ENCODE measurements at places on chromosomes 1 and 21.
A peak's percentile ranks its signal among the peaks of the same experiment; 100 is the strongest.

DNA sequence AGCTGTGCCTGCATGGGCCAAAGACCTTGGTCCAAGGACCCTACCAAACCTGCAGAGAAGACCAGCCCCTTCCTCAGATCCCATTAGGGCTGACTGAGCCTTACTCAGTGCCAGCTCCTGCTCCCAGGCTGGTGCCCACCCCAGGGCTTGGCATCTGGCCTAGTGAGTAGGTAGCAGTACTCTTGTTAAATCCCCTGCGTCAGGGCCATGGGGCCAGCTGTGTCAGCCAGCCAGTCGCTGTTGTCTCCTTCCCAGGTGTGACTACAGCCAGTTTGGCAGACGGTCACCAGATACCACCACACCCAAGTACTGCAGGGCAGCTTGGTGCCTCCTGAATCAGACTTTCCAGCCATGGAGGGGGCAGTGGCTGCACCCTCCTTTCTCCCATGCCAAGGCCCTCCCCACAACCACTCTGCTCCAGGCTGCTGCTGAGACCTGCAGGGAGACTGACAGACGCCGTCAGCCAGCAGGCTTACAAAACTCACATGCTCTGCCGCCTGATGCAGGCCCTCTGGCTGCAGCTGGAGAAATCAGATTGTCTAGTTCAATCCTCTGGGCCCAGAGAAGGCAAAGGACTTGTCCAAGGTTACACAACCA is 3.0 kb downstream of the TENT5B start:
- peak; percentile 94 for DNase-seq

- no peak for DNase-seq
Observed at GRCh38 chr21:35538386-35538785, 489.3 kb upstream of the RUNX1 start.

- peak; percentile 44 for DNase-seq
Observed at GRCh38 chr1:154221278-154222001, 685 bp downstream of the UBAP2L start.

- no peak for DNase-seq
Observed at GRCh38 chr1:108669679-108670078, 8.8 kb upstream of the HENMT1 start.

DNA sequence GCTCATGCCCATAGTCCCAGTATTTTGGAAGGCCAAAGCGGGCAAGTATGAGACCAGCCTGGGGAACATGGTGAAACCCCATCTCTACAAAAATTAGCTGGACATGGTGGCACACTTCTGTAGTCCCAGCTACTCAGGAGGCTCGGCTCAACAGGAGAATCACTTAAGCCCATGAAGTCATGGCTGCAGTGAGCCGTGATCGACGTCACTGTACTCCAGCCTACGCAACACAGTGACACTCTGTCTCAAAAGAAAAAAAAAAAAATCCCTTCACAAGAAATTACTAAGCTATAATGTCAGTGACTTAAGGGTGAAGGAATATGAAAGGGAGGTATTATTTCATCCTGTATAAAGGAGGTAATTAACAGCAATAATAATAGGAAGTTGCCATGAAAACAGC is 99.8 kb downstream of the ACBD6 start:
- DNase-seq: no peak

DNA sequence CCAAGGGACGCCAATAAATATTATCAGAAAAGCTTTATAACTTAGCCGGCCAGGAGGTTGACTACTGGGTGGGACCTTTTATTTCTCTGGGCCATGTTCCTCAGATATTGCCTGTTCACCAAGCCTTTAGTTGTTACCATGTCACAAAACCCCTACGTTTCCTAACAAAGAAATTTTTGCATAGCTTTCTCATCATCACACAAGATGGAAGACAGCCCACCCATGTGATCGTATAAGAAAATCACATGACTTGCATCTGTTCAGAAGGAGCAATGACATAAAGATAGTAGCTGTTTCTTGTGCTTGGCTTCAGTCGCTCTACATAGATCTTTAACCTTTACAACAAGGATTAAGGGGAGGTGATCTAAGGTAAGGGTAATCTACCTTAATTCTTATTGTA is 88.9 kb upstream of the NGF start:
- DNase-seq: no peak

- DNase-seq: no peak
Observed at GRCh38 chr1:76690766-76691165, 176.5 kb upstream of the ST6GALNAC5 start.

DNA sequence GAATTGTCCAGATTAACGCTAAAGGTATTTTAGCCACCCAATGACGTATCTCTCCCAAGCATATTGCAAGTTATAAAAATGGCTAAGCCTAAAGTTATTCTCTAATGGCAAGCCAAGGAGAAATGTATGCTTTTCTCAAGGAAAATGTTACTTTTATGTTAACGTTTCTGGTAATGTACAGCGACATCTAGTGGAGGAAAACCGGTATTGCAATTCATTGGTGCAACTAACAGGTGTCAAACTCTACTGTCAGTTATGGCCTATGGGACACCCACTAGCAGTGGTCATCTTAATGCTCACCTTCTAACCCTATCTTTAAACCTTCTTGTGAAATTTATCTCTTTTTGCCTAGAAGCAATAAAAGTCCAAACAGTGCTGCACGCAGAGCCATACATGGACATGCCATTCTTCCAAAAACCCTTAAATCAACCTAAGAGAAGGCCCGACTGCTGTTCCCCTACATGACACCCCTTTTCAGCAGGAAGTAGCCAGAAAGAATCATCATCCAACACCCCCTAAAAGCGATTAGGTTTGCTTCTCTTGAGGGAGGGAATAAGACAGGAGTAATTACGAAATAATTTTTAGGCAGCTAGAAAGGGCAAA is 68.7 kb upstream of the LRIF1 start:
- peak; percentile 14 for DNase-seq

- no peak for DNase-seq
Observed at GRCh38 chr21:44761011-44761729, 40.5 kb downstream of the UBE2G2 start.

DNA sequence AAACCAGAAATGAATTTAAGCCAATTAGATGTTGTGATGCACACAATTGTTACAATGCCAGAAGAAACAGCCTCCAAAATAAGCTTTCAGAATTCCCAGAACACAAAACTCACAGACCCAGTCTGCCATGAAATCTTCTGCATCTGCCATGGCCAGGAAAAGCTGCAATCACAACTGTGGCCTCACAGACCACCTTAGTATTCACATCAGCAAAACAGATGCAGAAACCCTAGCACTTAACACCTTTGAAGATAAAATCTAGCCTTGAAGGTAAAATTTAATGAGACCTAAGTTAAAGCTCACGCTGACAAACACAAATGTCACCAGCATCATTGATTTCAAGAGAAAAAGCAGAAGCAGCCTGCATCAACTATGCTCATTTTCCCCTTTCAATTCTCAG is 566.8 kb upstream of the TMPRSS15 start:
- DNase-seq: no peak

GRCh38 chr1:189567890-189568289 is 909.8 kb downstream of the BRINP3 start:
- DNase-seq: no peak

DNA sequence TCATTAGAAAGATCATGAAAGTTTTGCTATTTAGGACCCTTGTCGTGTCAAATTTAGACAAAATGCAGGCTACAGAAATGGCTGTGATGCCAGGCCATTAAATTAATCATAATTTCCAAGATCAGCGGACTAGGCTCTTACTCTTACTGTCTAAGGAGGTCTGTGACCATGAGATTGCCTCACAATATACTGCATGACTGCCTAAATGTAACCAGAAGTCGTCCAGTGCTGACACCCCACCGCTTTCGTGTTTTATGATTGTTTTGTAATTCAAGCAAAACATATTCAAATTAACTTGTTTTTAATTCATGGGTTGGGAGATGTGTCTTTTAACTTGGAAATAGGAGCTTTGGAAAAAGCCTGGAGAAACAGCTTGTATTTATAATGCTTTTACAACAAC is 947.5 kb downstream of the BRINP3 start:
- DNase-seq: no peak

DNA sequence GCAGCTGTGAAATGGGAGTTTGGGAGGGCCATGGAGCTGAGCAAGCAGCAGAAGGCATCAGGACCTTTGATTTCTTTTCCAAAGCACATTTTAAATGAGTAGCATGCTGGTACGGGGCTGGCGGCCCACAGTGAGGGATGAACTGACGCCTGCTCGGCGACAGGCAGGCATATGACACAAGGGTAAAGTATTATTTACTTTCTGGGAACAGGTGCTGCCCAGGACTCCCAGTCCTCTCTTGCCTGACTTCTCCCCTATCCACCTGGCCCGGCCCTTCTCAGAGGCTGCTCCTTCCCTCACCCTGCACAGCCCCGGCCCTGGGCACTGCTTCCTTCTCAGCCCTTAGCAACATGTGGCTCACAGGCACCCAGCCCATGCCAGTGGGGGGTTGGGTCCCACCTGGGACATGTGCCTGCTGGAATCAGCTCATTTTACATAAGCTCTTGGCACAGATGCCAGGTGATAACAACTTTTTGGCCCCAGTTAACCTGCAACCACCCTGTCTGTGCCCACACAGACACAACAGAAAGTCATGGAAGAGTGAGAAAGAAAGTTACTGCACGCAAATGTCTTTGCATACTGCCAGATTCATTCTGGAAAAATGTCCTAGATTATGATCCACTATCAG is 112.3 kb upstream of the GADD45A start:
- DNase-seq: peak; percentile 88

DNA sequence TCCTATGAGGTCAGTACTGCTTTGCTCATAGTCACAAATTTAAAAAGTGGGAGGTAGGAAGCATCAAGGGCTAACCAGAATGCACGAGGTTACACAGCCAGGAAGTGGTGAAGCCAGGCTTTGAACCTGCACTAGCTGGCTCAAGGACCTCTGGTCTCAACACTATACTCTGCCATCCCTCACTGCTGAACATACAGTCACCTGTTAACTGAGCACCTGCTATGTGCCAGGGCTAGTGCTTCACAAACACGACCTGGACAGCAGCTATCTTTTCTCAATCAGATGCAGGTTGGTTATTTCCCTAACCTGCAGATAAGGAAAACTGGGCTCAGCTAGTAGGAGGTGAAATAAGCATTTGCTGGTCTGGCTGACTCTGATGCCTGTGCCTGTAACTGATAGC is 73.0 kb downstream of the GLIS1 start:
- no peak for DNase-seq

- no peak for DNase-seq
Observed at GRCh38 chr1:6593810-6594209, 8.9 kb downstream of the KLHL21 start.

GRCh38 chr1:14743368-14743767 is 144.9 kb downstream of the KAZN start:
- no peak for DNase-seq

GRCh38 chr1:241292973-241293372 is 64.0 kb downstream of the RGS7 start:
- DNase-seq: no peak

- DNase-seq: peak; percentile 54
Observed at GRCh38 chr1:155976913-155977689, 1.2 kb downstream of the ARHGEF2 start.

DNA sequence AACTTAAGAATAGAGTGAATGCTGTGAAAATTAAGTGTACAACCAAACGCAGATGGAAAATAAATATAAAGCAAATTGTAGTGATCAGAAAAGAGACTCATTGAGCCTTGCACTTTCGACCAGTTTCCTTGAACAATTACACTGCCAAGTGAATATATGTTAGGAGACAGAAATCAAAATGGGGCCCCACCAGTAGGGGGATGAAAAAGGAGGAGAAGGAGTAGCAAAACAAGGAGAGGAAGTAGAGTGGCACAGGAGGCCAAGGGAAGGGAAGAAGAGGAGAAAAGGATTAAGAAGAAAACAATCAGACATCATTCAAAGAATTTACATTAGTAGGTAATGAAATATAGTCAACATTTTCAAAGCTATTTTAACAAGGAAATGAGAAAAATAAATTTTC is 1770.6 kb downstream of the PLA2G4A start:
- DNase-seq: no peak

DNA sequence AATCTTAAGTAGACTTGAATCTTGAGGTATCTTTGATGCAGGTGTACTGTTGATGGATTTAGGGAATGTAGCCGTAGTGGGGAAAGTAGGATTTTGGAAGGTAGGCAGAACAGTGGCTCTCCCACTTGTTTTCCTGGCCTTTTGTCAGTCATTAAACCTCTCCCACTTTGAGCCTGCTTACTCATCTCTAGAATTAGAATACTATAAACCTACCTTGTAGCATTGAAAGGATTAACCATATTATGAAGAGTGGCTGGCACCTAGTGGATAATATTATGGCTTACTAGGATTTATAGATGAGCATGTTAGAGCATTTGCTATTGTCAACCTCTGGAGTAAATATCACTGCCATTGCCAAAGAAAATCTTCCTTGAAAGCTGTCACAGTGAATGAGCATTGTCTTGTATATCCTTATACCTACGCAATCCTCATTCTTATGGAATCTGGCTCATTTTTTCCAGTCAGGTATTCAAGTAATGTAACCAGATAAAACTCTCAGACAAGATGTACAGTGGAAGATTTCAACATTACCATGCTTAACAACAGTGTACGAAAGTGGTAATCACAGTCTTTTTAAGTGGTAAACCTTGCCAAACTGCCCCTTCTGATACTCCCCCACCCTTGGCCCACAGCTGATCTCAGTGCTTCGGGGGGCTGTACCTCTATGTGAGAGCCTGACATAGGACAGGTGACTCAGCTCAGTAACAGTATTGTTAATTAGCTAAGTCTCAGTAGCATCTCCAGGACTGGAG is 44.4 kb downstream of the SH3GLB1 start:
- no peak for DNase-seq

DNA sequence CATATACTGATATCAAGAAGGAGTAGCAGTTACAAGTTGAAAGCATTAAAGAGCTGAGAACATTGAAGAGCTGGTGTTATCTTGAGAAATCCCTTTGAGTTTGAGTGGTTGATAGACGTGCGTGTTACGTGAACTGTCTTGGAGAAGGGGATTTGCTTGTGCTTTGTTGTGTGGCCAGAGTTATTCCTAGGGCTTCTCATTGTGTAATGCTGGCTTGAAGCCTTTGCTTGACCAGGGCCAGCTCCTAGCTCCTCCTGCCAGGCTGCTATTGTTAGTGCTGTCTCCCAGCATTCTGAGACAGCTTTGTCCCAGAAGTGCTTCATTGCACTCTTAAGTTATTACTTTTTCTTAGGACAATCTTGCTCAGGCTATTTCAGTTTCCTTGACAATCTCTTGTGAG is 116.2 kb upstream of the KCNK2 start:
- DNase-seq: no peak

Measured in mammary epithelial cell (primary cell).